ENCODE measurements at places on chromosomes 7 and 10. TPM values are rescaled to one million over a fixed set of nuclear protein-coding genes. Genes with fewer than 3 reads are reported as not detected.

HYAL4 gene
- total RNA-seq, result not detected

DNA sequence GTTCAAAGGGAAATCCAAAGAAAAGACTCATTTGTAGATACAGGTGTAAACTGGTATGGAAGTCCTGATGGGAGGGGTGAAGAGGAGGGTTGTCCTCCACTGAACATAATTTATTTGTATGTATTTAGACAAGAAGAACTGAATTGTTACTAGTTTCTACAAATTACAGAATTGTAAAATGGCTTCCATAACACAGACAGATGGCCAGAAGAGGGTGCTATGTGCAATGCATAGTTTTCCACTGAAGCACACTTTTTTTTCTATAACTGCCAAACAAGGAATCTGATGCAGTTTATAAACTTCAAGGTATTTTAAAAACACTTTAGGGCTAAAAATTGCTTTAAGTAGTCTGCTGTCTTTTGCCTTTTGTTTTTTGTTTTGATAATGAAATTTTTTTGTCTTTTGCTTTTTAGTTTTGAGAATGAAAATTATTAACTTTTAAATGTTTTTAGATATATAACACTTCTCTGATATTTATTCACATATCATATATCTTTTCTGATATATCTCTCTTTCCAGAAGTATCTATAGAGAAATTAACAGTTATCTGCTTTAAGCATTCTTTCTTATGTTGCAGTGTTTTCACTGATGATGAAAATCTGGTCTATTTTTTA is 58.5 kb downstream of the PHYHIPL start:
- no peak for DNase-seq

DNA sequence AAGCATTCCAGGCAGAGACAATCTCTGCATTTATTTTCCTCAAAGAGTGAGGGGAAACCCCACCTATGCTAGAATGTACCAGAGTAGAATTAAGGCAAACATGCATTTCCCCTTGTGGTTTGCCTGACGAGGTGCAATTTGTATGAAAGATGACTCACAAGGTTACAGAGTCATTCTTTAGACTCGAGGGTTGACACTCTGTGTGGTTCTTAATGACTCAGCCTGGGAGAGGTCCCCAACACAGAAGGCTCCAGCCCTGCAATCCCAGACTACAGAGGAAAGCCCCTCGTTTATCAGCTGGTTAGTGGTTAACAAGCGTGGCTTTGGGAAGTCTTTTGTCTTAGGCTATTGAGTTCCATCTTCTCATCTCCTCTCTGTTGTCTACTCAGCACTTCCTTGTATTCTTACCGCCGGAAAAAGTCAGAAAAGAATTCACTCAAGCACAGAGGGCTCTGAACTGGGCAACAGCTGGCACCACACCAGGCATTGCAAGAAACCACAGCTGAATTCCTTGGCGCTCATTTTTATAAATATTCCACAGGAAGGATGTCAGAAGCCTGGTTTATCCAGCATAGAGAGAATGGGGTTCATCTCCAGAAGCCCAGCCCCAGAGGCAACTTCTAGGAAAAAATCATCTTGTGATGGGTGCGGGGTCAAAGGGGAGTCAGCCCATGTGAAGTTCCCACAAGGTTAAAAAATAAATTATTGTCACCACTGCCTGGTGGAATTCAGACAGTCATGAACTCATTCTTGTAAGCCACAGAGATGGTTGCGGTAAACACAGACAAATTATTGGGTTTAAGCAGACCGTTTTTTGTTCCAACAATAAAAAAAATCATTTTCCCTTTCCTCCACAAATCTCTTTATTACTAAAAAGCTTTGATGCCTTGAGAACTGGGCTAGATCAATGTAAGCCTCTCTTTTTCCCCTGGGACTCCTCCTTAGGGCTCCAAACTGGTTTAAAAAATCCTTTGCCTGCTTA is 24.5 kb upstream of the SVIL start:
- DNase-seq, result no peak

GRCh38 chr10:282294-283139 is 147.3 kb downstream of the ZMYND11 start:
- no peak for DNase-seq

IPMK gene
- 6.1 TPM for total RNA-seq

DNA sequence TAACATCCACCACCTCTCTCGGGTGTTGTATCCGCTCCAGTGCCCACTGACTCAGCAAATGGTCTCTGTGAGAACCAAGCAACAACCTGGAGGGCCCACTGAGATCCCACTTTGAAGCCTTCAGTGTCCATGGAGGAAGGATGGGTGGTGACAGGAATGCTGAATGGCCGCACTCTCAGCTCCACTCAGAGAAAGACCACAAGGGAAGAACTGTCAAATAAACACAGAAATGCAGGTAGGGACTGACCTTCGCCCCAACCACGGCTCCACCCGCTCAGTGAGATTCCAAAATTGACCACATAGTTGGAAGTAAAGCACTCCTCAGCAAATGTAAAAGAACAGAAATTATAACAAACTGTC is 65.8 kb downstream of the VIPR2 start:
- no peak for DNase-seq

- no peak for DNase-seq
Measured at GRCh38 chr7:135975166-135975565, 2.0 kb downstream of the MTPN start.

DNA sequence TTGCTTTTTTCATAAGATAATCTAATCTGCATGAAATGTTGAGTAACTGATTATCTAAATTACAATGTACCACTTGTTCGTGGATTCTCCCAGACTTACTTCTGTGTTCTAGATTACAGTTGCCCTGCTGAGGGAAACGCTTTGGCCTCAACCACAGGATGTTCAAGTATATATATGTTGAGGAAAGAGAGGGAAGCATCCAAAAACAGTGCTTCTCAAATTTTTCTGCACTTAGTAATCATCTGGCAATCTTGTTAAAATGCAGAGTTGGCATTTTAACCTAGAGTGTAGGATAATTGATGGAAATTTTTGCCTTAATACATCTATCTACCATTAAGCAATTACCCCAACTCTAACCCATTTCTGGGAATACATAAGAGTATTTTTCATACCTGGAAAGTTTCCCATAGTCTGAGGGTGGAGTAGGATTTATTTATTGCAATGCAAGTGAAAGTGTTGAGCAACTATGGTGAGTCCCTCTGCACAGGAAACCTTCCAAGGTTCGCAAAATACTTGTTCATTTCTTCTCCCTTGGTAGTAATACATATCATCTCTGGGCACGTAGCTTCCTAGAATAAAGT is 59.6 kb upstream of the C1GALT1 start:
- no peak for DNase-seq

- DNase-seq, result no peak
Measured at GRCh38 chr10:72285972-72286521, 12.3 kb downstream of the DDIT4 start.

DNA sequence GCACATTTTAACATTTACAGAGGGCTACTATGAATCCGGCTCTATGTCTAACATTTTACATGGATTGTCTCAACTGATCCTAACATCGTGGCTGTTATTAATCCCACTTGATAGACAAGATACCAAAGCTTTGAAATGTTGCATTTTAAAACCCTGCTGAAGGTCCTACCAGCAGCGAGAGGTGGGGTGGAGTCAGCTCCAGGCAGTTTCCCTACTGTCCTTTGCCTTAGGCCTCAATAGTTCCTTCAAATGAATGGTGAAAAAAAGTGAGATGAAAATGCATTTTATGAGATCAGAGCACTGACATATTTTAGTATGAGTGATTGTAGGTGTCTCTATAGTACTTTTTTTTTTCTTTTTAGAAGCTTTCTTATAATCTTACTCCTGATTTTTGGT is 26.6 kb downstream of the BAIAP2L1 start:
- no peak for DNase-seq

Data from right lobe of liver (tissue), 6 donors.